ENCODE measurements at places on chromosomes 7 and 10.

- no peak for DNase-seq
Observed at GRCh38 chr10:28505359-28505959, 27.5 kb upstream of the WAC start.

GRCh38 chr10:24241536-24242040 is 32.6 kb downstream of the KIAA1217 start:
- no peak for DNase-seq

GRCh38 chr7:135390829-135391228 is 119.1 kb downstream of the CNOT4 start:
- DNase-seq, result no peak

DNA sequence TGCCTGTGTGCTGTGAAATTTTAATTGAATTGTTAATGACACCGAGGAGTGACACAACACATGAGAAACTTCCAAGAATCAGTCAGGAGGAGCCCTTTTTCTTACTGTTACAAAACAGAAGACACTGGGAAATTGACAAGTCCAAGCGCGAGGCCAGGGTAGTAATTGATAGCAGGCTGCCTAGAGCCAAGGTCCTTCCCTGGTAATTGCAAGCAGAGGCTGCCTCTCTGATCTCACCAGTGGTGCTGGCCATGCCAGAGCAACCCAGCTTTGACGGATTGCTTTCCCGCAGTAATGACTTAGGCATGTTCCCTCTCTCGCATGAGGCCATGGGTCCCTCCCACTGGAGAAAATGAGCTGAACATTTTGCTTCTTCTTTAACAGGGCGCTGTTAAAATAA is 111.5 kb downstream of the LRMDA start:
- no peak for DNase-seq

GRCh38 chr7:14009453-14010418 is 20.3 kb upstream of the ETV1 start:
- no peak for DNase-seq

- no peak for DNase-seq
Observed at GRCh38 chr7:144001543-144001942, 1.4 kb downstream of the OR6B1 start.

DNA sequence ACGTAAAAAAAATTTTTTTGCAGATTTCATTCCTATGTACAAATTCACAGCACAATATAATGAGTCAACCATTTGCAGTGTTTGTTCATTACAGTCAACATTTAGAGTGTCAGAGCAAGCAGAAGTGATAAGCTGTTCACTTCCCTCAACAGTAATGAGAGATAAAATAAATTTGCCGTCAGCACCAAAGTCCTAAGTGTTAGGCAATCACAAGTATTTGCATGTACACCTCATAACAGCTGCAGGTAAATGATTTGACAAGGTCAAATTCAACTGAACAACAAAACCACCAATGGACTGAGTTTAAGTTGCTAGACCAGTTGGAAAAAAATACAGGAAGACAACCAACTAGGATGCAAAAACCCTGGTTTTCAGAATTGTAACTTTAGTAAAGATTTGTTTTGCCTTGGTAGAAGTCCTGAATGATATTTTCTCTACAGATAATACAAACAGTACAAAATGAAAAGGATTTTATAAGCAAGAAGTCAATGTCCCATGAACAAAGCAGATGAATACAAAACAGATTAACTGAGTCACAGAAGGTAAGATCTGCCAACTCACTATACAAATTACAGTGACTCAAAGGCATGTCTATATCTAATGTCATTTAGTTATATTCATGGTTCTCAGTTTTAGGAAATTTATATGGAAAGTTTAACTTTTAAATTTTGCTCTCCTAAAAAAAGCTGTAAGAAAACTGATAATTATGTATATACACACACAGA is 10.4 kb downstream of the RAPGEF5 start:
- DNase-seq, result no peak

DNA sequence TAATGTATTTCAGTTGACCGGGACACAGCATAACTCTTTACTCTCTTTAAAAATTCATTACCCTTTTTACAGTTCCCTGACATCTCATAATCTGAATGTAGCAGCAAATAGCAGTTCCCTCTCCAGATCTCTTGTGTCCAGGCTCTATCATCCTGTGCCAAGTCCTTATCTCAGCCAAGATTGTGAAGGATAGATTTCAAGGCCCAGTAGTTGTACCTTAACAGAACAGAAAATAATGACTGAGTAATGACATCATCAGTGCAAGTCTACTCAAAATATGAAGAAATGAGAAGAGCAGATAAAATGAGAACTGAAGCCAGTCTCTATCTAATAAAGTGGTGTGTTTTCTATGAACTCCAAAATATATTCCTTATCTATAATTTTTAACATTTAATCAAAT is 92.6 kb downstream of the TFEC start:
- no peak for DNase-seq

- DNase-seq, result no peak
Observed at GRCh38 chr10:29619241-29619669, 15.5 kb downstream of the SVIL start.

DNA sequence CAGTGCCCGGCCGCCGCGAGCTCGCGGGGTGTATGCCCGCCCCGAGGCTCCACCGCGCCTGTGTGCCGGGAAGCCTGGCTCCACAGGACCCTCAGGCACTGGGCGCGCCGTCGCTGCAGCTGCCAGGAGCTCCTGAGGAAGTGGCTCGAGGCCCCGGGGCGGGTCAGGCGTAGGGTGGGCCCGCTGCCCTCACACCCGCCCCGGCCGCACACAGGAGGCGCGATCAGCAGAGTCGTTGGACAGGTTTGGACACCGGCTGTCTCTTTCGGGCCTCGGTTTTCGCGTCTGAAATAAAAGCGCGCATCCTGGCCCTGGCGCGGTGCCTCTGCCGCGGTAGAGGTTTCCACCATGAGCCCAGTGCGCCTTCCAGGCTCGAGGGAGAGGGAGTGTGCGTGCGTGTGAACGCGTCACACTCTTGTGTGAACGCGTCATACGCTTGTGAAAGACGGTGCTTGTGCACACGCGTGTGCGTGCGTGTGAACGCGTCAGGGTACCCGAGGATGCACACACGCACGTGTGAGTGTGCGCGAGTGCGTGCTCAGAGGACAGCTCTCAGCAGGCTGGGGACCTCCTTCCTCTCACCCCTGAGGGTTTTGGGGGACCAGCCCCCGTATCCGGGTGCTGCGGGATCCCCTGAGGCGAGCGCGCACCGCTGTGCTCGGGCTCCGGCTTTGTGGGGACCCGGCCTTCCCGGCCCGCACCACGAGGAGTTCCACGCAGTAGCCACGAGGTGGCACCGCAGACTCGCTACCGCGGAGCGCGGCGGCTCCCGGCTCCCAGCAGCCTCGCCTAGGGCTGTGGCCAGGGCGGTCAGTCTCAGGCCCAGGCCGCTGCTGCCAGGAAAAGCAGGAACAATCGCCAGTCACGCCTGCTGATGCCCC is 83.8 kb downstream of the BMS1 start:
- DNase-seq, result peak; percentile 87

DNA sequence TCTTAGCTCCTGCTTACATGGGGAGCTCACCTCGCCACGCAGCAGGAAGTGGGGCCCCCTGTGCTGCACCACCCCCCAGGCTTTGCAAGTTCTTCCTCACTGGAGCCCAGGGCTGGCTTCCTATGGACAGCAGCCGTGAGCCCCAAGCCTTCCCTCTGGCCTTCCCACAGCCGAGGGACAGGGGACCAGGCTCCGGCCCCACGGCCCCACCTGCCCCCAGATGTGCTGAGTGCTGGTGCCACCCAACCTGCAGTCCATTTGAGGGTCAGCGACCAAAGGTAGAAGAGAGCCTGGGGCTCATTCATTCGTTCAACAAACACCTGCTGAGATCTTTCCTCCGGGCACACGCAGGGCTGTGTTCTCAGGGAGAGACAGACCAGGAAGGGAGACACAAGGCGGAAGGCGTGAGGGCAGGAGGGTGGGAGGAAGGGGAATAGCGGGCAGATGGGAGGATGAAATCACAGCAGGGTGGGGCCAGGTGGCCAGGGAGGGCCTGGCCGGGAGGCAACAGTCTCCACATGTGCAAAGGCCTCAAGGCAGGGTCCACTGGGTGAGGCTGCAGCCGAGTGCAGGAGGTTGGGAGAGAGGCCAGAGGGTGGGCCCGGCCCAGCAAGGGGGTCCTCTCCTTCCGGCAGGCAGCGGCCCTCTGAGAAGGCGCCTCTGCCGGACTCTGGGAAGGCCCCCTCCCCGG is 100.1 kb downstream of the FOXL3 start:
- DNase-seq, result peak; percentile 8

All from WTC11 (cell line).